HTR-8/SVneo (cell line): ENCODE measurements at places on chromosomes 7 and 10.

- DNase-seq, result no peak
Measured at GRCh38 chr7:157926521-157927150, 589.8 kb downstream of the DNAJB6 start.

DNA sequence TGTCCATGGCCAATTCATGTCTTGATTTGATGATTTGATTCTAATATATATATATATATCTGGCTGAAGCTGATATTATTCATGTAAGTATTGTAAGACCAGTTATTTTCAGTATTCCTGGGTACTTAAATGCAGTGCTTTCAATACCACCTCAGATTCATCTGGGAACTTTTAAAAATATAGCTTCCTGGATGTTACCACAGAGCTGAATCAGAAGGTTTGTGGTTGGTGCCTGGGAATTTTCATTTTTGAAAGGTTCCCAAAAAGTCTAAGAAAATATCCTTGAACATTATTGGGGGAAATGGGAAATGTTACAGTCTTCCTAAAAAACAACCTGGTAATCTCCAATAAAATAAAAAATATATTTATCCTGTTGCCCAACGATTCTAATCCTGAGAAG lies 10.7 kb upstream of the PPP3CB start:
- no peak for DNase-seq

GRCh38 chr10:34801097-34801733 lies 13.9 kb downstream of the PARD3 start:
- no peak for DNase-seq

GRCh38 chr7:41538810-41539724 lies 163.8 kb downstream of the INHBA start:
- no peak for DNase-seq

- DNase-seq, result no peak
Measured at GRCh38 chr10:131689016-131689415, 211.8 kb upstream of the PPP2R2D start.

GRCh38 chr7:97198596-97198995 lies 81.1 kb downstream of the SDHAF3 start:
- no peak for DNase-seq

GRCh38 chr7:55898287-55898686 lies 11.0 kb downstream of the ZNF713 start:
- no peak for DNase-seq

DNA sequence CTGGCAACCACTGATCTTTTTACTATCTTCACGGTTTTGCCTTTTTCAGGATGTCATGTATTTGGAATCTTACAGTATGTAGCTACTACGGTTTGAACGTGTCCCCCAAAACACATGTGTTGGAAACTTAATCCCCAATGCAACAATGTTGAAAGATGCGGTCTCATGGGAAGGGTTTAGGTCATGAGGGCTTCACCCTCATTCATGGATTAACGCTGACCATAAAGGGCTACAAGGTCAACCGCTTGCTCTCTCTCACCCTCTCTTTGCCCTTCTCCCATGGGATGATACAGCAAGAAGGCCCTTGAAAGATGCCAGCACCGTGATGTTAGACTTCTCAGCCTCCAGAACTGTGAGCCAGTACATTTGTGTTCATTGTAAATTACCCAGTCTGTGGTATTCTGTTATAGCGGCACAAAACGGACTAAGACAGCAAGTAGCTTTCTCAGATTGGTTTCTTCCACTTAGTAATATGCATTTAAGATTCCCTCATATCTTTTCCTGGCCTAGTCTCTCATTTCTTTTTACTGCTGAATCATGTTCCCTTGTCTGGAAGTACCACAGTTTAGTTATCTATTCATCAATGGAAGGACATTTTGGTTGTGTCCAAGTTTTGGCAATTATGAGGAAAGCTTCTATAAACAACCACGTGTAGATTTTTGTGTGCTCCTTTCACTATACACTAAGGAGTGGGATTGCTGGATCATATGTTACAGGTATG lies 3.0 kb upstream of the CRYGN start:
- no peak for DNase-seq

DNA sequence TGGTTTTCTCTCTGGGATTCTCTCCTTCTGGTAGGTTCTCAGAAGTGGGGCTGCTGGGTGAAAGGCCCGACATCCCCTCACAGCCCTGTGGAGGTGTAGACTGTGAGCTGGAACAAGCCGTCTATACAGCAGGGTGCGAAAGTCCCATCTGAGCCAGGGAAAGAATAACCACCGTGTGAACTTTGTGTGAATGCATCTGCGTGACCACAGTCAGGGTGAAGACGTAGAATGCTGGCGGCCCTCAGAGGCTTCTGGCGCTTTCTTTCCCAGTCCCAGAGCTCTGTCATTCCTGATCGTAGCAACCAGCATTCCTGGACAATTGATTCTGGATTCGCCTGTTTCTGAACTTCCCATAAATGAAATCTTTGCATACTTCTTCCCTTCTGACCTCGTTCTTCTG lies 30.0 kb downstream of the ELFN1 start:
- DNase-seq, result no peak

DNA sequence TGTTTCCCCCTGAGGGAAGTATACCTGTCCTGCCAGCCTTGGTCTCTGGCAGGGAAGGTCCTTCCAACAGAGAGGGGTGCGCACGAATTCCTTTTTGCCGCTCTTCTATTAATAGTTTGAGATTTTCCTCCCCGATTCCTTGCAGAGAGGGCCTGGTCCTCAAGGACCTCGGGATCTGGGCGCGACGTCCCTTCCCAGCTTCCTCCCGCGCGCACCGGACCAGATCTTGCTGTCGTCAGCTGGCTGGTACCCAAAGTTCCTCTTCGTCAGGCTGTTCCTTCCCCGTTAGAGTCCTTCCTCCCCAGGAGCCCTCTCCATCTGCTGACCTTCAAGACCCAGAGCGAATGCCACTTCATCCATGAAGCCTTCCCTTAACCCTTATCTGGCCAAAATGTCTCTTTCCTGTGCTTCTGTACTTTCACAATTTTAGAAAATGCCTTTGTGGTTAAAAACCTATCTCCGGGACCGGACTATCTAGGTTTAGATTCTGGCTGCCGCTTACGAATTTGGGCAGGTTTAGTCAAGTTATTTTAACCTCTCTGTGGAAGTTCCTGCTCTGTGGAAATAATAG lies 851 bp upstream of the GOT1 start:
- DNase-seq, result no peak

- no peak for DNase-seq
Measured at GRCh38 chr10:89888321-89889070, 187.1 kb downstream of the KIF20B start.

DNA sequence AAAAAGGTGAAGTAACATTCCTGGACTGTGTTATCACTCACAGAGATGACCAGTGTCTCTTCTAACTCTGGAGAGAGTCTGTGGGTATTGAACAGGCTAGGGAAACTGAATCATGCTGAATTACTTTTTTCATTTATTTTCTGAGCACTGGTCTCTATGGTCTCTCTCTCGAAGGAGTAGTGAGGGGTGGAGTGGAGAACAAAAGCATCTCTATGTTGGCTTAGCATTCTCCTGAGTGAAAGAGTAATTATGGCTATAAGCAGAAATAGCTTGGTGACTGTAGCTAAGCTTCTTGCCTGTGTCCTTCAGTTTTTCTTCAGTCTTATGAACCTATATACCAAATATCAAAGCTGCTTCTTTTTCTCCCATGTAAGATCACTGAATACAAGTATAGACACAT lies 64.6 kb upstream of the PTN start:
- no peak for DNase-seq

DNA sequence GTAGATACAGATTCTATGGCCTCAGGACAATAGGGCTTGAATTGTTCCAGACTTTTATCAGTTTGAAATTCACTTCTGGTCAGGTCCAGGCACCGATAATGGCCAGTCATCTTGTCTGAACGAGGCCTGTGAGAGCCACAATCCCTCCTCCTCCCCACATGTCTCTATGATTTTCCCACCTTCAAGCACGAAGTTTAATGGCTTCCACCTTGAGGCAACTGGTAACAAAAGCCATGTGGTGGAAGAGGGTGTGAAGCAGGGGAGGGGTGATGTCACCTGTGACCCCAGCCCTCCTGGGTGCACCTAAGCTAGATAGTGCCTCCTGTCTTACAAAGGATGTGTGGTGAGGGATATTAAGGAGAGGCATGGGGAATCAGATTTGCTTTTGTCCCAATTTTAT lies 89.2 kb downstream of the PCGF5 start:
- no peak for DNase-seq

GRCh38 chr10:130015075-130015695 lies 51.1 kb upstream of the EBF3 start:
- no peak for DNase-seq

DNA sequence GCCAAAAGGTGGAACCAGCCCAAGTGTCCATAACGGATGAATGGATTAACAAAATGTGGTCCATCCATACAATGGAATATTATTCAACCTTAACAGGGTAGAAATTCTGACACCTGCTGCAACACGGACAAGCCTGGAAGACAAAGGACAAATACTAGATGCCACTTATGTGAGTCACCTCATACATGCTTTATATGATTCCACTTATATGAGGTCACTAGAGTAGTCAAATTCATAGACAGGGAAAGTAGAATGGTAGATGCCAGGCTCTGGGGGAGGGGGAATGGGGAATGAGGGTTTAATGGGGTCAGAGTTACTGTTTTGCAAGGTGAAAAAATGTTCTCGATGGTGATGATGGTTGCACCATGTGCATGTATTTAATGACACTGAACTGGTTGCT lies 34.0 kb upstream of the CYTH3 start:
- peak; percentile 88 for DNase-seq

DNA sequence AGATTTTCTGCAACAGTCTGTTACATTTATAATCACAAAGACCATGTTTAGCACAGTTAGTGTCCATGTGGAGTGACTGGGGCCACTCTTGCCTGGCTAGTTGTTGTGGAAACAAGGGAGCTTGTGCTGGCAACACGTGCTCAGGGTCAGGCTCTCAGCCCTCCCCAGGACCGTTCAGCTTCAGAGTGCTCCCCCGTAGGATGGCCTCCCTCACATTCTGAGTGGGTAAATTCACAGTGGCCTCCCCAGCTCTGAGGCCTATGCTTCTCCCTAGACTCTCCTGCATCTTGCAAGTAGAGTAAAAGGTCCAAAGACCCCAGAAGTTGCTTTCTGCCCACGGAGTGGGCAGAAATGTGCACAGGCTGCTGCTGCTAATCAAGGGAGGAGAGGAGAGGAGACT lies 122.3 kb downstream of the ADCY1 start:
- no peak for DNase-seq

- DNase-seq, result no peak
Measured at GRCh38 chr7:70994176-70994575, 137.8 kb upstream of the GALNT17 start.

- DNase-seq, result no peak
Measured at GRCh38 chr7:11788568-11788967, 43.4 kb downstream of the THSD7A start.

- DNase-seq, result no peak
Measured at GRCh38 chr7:39406467-39406866, 159.7 kb upstream of the YAE1 start.

GRCh38 chr7:87596136-87596535 lies 4.5 kb downstream of the ABCB1 start:
- no peak for DNase-seq

DNA sequence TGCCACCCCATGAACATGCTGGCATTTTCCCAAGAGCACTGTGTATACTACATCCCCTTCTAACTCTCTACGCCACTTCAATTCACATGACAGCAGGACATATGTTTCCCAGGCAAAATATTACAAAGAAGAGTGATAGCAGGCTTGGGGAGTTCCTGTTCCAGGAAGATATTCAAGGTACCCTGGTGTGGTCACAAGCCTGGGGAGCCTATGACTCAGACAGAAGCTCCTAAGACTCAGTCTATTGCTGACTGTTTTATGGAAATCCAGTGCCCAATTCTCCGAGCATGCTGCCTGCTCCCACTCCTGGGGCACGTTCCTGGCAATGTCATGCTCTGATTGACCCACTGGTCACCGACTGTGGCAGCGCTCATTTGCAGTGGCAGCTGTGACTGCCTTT lies 23.5 kb upstream of the ABLIM1 start:
- no peak for DNase-seq

DNA sequence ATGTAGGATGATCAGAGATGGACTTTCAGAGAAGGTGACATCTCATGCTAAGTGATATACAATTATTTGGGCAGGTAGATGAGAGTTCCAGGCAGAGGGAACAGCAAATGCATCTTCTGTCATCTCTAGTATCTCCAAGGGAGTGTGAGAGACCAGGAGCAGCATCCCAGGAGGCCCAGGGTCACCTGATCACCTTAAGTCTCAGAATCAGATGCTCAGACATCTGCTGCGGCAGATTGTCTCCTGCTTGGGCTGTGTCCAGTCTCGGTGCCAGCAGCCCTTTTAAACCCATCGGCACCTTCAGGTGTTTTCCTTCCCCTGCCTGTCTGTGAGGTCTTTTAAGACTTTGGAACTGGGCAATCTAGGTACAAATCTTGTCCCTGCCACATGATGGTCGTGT lies 690.6 kb downstream of the LRMDA start:
- DNase-seq, result no peak

- no peak for DNase-seq
Measured at GRCh38 chr10:82409671-82410070, 534.7 kb downstream of the NRG3 start.

DNA sequence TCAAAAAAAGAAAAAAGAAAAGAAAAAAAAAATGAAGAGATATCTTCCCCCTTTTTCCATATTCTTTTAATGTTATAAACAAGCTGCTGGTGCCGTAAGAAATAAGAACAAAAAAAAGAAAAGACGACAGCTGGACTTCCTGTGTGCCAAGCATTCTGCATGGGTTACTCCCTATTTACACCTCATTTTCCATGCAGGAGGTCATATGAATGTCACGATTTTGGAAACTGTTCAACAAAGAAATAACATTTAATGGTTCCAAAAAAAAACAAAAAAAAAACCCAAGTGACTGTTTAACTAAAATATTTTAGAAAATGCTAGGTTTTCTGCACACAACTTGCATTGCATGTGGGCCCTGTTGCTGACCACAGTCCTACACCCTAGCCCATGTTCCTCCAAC lies 159.3 kb downstream of the TNS3 start:
- no peak for DNase-seq

DNA sequence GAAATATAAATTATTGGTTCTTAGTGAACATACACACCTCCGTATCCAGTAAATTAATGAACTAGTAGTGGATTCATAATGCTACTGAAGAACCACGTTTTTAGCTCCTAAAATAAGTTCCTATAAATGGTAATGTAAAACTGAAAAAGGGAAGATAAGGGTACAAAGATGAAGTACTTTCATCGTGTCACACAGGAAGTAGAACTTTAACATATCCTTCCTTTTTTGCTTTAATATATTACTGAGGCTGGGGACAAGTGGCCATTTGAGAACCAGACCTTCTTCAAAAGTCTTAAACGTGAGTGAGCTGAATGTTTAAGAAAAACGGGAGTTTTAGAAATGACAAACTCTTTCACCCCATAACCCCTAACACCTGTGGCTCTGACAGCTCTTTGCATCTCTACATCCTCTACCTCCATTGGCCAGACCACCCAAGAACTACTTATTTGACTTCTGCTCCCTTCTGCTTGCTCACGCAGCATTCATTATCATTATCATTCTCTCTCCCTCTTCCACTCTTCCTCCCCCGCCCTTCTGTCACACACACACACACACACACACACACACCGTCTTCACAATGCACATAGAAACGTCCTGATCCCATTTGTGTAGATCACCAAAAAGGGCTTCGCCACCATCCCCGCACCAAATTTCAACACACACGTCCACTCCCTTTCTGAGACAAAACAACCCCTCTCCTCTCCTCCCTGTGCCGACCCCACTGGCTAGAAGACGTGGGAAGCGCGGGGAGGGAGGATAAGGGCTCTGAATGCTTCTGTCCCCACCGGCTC lies 677 bp downstream of the SKAP2 start:
- no peak for DNase-seq

GRCh38 chr7:73547841-73548240 lies 9.6 kb downstream of the BCL7B start:
- no peak for DNase-seq

- no peak for DNase-seq
Measured at GRCh38 chr10:67433276-67433675, 262.7 kb downstream of the CTNNA3 start.
